ENCODE measurements at places on chromosomes 5 and 9. TPM values are rescaled to one million over a fixed set of nuclear protein-coding genes. Genes with fewer than 3 reads are reported as not detected.

DNA sequence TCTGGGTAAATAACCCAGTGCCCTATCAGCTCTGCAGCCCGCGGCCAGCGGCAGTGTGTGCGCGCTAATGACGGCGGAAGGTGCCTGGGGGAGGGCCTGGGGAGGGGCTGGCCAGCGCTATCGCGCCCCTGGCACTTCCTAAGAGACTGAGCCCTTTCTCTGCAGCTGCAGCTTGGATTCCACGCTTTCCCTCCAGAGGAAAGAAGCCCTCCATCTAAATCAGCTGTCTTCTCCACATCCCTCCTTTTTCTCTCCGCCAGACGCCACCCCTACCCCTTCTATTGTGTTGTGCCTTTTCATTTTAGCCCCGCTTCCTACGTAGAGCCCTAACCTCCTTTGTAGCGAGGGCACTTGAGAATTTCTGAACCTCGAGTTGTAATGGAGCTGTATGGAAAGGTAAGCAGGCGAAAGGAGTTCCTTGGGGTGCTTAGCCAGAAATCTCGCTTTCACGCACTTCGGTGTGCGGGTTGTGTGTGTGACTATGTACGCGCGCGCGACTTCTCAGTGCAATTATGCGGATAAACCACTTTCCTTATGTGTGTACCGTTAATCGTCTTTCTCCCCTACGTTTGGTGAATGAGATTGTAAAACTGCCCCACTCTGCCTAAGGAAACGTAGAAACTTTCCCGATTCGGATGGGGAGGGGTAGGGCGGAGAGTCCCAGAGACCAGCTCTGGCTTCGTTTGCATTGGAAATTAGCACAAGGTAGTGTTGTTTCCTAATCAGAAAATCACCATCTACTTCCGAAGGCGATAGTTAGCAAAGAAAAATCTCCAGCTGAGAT lies 664 bp upstream of the RAB3C start:
- H3K27ac ChIP-seq, result no peak overlapping the region
- peak; percentile 40 for DNase-seq
- H3K4me3 ChIP-seq, result peak overlapping the region; percentile 20

DNA sequence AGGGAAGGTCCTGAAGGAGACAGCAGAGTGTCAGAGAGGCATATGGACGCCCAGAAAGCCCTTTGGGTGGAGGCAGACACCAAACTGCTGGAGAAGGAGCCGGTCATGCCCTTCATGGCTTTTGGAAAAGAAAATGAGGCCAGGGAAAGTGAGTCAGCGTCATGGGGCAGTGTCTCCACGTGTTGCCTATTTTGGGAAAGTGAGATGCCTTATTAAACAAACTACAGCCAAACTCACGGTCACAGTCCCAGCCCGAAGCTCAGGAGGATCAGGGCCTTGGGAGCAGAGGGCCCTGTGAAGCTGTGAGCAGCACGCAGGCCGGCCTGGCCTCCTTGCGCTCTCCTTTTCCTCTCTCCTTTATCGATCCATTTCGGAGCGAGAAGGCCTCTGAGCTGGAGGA lies 25.0 kb downstream of the RGS3 start:
- H3K4me3 ChIP-seq, result no peak overlapping the region
- H3K27ac ChIP-seq, result peak overlapping the region; percentile 77
- no peak for DNase-seq
- no peaks in the 10 kb centered on the region for H3K27me3 ChIP-seq
- H3K36me3 ChIP-seq, result no peaks in the 10 kb centered on the region

DNA sequence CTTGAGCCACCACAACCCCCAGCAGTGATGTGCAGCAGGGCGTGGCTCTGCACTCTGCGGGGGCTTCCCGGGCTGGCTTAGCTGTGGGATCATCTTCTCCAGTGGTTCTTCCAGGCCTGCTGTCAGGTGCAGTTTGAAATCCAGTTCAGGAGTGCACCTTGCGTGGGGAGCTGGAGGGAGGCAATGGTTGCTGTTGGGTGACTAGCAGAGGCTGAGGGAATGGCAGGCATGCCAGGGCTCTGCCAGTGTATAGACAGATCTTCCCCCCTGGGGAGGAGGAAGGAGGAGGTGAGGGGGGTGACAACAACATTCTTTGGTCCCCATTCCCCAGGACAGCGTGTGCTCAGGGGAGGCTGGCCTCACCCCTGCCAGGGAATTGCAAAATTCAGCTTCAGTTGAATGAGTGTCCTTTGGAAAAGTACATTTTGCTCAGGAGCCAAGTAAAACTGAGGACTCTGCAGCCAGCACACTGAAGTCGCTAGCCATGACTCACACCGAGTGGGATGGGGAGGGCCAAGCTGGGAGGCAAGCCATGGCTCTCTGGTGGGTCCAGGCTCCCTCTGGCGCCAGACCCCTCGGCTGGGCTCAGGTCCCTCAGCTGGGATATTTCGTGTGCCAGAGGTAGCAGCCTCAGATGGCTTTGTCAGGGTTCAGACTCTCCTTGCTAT lies 35.0 kb downstream of the ERGIC1 start:
- DNase-seq, result no peak
- no peaks in the 10 kb centered on the region for H3K36me3 ChIP-seq
- H3K4me1 ChIP-seq, result peaks cover 12% of the 10 kb centered on the region
- H3K27me3 ChIP-seq, result no peaks in the 10 kb centered on the region
- H3K4me3 ChIP-seq, result no peak overlapping the region

- no peak overlapping the region for H3K27ac ChIP-seq
- peaks cover 3% of the 10 kb centered on the region for H3K36me3 ChIP-seq
- no peak overlapping the region for H3K4me3 ChIP-seq
- no peaks in the 10 kb centered on the region for H3K4me1 ChIP-seq
- no peaks in the 10 kb centered on the region for H3K27me3 ChIP-seq
These were observed 61.1 kb upstream of the SAP30L start for GRCh38 chr5:154384480-154385235.

DNA sequence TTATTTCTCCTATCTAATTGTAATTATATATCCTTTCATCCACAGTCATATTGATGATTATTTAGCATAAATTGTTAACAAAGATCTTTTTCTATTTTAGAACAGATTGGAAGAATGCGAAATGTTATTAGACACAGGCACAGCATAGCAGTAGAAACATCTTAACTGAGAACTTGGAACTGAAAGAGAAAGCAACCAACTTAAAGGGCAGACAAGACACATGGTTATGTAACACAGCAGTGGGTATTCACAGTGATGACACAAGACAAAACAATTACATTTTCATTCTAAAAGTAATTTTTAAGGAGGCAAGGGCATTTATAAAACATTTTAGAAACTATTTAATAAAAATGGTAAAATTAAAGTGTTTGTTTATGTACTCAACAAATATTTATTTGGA lies 57.7 kb upstream of the MEF2C start:
- no peaks in the 10 kb centered on the region for H3K27me3 ChIP-seq
- DNase-seq, result no peak
- H3K4me3 ChIP-seq, result no peak overlapping the region

NPDC1 gene
- 99.3 TPM for total RNA-seq

ADGRD2 gene
- not detected for total RNA-seq

Data from lung (tissue), 17 donors.